MV-4-11 (cell line): ENCODE measurements at places on chromosomes 11 and 22.

GRCh38 chr11:111693224-111693937 lies 72.8 kb downstream of the PPP2R1B start:
- no peak for DNase-seq

- DNase-seq = no peak
These were observed 54.6 kb downstream of the SFI1 start for GRCh38 chr22:31550871-31551370.

DNA sequence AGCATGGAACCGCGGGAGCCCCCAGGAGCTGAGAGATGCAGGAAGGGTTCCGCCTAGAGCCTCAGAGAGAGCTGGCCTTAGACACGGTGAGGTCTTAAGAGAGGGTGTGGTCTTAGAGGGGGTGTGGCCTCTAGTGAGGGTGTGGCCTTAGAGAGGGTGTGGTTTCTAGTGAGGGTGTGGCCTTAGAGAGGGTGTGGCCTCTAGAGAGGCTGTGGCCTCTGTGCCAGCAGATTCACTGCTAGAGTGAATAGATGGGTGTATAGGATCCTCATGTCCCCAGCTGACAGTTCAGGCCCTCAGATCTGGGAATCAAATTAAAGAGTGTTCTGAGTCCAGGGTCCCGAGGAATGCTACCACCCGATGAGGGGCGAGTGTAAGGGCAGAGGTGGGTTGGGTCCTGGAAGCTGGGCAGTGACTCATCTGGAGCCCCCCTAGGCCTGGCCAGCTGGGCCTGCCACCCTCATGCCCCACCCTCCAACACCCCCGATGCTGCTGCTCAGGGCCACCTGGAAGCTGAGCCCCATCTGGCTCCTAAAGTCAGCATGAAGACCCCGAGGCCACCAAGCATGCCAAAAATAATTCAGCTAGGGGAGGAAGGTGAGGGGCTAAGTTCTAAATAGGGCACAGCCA lies 49.5 kb downstream of the IGF2 start:
- DNase-seq = peak; percentile 56

- DNase-seq = peak; percentile 78
These were observed 2.2 kb downstream of the APOA1 start for GRCh38 chr11:116835042-116835772.

DNA sequence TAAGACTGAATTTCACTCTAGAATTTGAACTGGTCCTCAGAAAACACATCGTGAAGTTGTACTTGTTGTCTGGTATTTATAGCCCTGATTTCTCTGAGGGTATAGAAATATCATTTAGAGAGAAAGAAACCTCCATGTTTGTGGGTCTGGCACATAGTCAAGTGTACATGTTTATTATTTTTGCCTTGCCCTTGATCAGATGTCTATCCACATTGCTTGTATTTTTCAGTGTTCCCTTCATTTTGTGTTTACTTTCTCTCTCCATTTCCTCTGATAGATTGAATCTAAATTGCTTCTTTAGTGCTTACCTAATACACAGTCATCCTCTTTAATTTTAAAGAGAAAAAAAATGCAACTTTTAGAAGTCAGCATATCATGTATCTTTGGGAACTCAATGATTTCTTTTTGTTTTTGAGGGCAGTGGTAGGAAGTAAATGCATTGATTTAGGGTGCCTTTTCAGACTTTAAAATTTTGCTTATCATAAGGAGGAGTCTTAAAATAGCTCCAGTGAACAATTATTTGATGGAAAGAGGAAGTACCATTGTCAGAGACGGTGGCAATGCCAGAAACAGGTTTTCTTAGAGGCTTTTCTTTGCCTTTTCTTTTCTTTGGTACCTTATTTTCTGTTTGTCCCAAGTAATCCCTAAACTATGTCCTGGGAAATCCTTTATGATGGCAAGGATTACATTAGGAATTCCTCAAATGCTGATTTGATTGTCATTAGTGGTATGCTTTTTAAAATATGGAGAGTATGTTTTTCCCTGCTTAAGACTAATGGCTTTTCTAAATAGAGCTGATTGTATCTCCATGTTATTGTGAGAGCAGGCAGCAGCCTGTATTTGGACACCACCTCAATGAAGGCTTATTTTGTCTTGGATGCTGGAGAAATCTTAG lies 29.8 kb upstream of the TECTA start:
- peak; percentile 4 for DNase-seq
